Inflammatory macrophage (primary cell): ENCODE measurements at places on chromosomes 5 and 9.

GRCh38 chr9:23821375-23822181 is 4.5 kb downstream of the ELAVL2 start:
- DNase-seq = no peak

- DNase-seq = no peak
Measured at GRCh38 chr9:113372059-113372458, 4.7 kb downstream of the HDHD3 start.

DNA sequence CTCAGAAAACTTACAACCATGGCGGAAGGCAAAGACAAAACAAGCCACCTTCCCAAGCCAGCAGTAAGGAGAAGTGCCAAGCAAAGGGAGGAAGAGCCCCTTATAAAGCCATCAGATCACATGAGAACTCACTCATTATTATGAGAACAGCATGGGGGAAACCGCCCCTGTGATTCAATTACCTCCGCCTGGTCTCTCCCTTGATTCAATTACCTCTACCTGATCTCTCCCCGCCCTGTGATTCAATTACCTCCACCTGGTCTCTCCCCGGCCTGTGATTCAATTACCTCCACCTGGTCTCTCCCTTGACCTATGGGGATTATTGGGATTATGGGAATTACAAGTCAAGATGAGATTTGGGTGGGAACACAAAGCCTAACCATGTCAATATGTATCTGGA is 467.3 kb upstream of the FTMT start:
- DNase-seq = no peak

DNA sequence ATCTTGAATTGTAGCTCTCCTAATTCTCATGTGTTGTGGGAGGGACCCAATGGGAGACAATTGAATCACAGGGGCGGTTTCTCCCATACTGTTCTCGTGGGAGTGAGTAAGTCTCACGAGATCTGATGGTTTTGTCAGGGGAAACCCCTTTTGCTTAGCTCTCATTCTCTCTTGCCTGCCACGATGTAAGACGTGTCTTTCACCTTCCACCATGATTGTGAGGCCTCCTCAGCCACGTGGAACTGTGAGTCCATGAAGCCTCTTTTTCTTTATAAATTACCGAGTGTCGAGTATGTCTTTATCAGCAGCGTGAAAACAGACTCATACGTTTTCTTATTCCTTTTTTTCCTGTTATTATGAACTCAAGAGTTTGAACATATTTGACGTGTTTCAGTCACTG is 39.1 kb downstream of the RETREG1 start:
- no peak for DNase-seq

- DNase-seq = no peak
Measured at GRCh38 chr5:98570661-98571191, 202.7 kb upstream of the RGMB start.

- DNase-seq = no peak
Measured at GRCh38 chr5:72845889-72846288, 29.4 kb downstream of the TNPO1 start.

DNA sequence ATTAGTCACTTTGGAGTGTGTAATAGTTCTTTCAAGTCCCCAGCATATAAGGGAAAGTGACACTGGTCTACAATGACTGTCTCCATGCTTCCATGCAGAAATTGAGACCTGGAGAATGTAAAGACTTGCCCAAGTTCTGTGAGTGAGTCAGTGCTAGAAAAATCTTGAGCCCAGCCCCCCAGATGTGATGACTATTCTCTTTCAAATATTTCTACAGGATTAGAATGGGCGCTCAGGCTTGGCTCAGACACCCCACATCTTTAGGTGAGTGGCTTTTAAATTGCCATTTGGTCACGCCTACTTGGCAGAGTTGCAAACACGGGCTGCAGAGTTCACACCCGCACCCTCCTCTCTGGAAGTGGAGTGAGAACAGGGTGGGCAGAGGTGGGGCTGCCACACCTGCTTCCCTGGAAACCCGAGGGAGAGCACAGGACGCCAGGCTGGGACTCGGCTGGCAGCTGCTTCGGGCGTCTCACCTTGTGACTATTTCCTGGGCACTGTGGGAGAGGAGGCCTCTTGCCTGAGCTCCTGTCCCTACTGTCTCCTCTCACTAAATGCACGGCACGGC is 37.6 kb downstream of the ROPN1L start:
- DNase-seq = no peak

- no peak for DNase-seq
Measured at GRCh38 chr5:114367029-114367428, 5.2 kb downstream of the KCNN2 start.

DNA sequence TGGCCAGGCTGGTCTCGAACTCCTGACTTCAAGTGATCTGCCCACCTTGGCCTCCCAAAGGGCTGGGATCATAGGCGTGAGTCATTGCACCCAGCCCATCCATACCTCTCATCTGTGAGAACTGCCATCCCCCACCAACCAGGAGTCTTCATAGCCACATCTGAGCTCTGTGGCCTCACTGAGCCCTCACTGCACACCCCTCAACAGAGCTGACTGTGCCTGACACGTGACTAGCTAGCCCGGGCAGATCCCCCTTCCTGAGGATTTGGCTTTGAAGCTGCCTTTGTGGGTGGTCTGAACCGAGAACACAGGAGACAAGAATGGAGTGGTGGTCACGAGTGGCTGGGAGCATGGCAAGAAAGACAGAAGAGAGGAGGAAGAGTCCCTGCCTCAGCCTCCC is 15.6 kb downstream of the AK8 start:
- DNase-seq = no peak

DNA sequence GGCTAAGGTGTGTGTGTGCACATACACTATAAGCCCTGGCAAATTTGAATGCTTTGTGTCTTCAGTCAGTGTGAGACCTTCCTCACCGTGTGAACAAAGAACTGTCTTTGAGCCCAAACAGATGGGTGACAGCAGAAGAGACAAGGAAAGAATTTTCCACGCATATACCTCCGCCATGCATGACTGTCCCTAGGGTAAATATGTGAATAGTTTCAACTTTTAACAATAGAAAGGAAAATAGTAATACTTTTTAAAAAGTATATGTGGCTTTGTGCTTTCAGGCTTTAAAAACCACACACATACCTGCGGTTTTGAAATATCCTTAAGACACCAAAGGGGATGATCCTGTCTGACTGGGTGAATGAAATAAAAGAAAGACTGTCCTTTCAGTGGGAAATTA is 438.6 kb upstream of the MPDZ start:
- DNase-seq = no peak
